Forelimb muscle (tissue), 1 donor: ENCODE measurements at places on chromosomes 6 and 20.

DNA sequence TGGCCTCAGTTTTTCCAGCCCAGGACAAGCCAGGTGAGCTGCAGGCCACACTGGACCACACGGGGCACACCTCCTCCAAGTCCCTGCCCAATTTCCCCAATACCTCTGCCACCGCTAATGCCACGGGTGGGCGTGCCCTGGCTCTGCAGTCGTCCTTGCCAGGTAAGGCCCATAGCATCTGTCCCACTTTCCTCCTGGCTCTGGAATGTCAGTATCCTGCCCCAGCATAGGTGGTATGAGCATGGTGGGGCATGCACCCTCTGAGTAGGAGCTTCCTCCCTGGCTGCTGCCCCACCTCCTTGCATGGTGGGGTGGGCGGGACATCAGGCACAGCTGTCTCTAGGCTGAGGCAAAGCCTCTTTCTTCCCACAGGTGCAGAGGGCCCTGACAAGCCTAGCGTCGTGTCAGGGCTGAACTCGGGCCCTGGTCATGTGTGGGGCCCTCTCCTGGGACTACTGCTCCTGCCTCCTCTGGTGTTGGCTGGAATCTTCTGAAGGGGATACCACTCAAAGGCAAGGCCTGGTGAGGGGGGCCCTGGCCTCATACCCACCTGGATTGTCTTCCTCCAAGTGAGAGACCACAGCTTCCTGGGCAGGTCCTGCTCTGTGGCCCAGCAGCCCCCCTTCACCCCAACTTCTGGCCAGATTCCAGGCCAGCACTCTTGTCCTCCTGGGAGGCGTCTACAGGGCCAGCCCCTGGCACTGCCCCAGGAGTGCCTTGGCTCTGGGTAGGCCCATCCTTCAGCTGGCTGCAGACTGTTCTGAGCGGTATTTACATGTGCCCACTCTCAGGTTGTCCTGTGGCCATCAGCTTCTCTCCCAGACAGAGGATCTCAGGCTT, 9.1 kb downstream of the PI16 start:
- no peak for DNase-seq

DNA sequence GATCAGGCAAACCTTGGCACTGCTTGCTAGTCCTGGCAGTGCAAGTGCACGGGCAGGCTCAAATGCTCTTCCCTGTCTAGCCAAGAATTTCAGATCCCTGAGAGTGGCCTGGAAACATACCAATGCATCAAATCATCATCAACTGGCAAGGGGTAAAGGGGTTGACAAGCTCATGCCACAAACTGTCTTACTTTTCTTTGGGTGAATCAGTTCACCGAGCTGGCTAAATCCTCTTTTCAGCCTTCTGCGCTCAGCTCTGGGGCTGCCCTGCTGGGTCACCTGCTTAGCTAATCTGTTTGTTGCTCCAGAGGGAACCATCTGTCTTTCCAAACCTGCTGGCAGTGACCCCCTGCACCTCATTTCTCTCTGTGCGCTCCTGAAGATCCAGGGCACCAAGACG, 59.5 kb downstream of the LYRM4 start:
- DNase-seq = no peak

GRCh38 chr6:109579361-109579760, 96.3 kb upstream of the ZBTB24 start:
- DNase-seq = no peak

DNA sequence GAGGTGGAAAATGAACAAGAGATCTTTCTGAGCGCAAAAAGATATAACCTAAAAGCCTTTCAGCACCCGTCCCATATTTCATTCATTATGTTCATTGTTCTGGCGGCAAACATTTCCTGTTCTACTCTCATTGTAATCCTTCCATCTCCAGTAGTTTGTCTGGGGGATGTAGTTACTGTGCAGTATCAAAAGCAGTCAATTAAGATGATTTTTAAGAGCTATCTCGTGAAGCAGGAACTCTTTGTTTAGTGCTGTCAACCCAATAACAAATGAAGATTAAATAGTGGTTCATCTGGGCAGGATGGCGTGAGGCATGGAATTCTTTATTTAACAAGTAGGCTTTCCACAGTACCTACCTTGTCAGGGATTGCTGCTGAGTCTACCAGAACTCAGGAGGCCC, 876.7 kb downstream of the HACE1 start:
- DNase-seq = no peak

DNA sequence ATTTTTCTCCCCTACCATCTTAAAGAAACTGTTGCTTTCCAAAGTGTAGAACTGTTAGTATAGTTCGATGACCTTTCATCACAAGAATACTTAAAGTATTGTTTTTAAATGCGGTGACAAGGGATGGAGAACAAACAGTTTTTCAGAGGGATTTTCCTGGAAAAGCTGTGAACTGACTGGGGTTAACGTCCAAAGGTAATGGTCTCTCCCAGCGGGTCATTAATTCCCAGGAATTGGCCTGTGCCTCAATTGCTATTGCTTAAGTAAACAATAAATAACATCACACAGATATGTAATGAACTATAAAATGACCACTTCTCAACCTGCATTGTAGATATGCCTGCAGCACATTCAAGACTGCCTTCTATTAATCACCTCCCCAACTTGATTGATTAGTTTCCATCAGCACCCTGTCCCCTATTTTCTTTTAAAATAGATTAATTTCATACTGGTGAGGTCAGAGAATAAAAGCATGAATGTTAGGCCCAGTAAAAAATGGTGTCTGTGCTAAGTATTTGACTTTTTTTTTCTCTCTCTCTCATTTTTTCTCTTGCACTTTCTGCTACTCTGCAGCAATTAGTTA, 268.2 kb downstream of the SAMD5 start:
- DNase-seq = no peak
